ENCODE measurements at places on chromosomes 2 and 18.

GRCh38 chr2:195721042-195721441 lies 64.0 kb downstream of the SLC39A10 start:
- no peak for DNase-seq

GRCh38 chr2:24831221-24832072 lies 38.2 kb downstream of the CENPO start:
- no peak for DNase-seq

DNA sequence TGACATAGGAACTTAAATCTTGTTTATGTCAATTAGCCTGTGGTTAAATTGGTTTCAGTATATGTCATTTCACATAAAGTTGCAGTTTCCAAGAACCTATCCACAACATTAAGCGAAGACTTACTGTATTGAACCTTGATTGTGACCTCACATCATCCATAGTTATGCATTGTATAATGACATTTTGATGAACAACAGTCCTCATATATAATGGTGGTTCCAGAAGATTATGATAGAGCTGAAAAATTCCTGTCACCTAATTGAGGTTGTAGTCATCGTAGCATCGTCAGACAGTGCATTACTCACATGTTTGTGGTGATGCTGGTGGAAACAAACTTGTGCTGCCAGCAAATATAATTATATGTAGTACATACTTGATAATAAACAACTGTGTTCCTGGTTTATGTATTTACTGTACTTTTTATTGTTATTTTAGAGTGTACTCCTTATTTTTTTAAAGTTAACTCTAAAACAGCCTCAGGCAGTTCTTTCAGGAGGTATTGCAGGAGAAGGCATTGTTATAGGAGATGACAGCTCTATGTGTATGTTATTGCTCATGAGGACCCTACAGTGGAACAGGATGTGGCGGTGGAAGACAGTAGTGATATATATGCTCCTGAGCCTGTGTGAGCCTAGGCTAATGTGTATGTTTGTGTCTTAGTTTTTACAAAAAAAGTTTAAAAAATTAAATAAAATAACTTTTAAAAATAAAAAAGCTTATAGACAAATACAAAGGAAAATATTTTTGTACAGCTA lies 56.6 kb downstream of the UBE2E3 start:
- DNase-seq, result peak; percentile 49

DNA sequence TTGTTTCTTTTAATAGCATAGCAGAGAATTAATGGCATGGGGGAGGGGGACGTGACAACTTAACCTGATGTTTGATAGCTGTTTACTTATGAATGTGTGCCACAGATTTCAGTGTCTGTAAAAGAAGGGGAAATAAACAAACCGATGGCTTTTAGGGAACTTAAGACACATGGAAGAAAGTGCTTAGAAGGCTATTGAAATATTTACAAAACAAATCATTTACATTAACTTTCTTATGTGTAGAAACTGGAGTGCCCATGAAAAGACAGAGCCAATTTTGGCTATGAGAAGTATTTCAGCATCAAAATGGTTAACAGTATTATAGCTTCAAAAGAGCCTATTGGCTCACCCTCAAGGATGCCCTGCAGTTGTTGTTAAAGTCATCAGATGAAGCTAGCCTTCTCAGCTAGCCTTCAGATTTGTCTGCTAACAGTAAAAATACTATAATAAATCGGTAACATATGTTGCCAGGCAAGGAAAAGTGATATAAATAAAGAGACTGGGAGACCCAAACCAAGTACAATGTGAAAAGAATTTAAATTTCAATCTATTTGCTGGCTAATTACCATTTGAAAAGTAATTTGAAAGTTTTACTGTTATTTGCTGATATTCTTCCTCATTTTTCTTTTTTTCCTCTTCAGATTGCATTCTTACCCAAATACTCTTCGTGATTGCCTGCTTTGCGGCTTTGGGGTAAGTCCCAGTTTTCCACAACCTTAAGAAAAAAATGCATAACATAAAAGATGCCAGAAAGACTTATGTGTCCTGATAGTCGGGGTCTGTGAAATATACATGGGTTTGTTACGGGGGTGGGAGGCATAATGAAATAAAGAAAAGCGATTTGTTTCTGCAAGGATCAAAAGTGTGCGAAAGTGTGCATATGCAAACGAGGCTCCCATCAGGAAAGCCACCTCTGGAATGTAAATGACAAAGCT lies 256.4 kb downstream of the MEIS1 start:
- DNase-seq, result peak; percentile 9

DNA sequence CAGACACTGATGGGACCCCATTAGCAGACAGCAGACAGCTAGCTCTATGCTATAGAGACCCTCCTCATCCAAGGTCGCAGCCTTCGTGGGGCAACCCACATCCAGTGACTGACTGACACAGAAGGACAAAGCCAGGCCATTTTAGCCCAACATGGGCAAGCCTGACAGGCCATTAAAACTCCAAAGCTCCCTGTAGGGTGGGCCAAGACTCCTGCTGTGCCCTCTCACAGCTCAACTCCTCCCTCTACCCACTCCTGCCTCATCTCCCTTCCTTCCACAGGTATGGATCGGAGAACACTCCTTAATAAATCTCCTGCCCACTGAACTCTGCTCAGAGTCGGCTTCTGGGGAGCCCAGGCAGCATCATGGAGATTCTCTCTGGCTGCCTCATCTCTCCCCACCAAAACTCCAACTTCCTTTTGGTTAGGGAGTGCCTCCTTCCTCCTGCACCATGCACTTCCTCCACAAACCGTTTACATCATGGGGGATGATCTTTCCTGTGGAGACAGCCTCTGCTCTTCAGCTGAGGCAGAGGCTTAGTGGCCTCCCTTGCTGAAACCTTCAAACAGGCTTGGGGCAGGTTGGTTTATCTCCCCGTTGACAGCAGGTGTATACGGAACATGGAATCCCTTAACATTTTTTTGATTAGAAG lies 86.5 kb downstream of the ACTR3 start:
- no peak for DNase-seq

DNA sequence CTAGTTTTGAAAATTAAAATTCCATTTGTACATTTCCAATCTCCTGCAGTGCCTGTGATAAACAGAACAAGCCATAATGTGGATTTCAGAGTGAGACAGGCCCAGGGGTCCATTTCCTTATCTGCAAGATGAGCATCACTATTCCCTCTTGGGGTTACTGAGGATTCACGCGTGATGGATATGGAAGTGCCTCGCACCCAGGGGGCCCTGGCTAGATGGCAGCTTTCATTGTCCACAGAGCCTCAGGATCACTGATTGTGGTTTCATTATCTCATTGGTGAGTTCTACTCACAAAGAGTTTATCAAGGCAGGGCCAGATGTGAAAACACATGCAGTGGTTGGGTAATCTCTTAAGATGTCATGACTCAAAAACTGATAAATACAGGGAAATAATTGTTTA lies 11.6 kb downstream of the CNGA3 start:
- no peak for DNase-seq

GRCh38 chr2:112690853-112691401 lies 29.9 kb upstream of the NT5DC4 start:
- DNase-seq, result no peak

GRCh38 chr2:75459565-75460310 lies 101.0 kb downstream of the EVA1A start:
- DNase-seq, result peak; percentile 86

DNA sequence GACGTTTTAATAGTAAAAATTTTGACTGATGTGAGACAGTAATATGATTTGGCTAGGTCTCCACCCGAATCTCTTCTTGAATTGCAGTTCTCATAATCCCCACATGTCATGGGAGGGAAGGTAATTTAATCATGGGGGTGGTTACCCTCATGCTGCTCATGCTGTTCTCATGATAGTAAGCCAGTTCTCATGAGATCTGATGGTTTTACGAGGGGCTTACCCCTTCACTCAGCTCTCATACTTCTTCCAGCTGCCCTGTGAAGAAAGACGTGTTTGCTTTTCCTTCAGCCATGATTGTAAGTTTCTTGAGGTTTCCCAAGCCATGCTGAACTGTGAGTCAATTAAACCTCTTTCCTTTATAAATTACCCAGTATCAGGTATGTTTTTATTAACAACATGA lies 327.0 kb upstream of the CDH7 start:
- no peak for DNase-seq

- no peak for DNase-seq
These were observed 993.1 kb downstream of the TSN start for GRCh38 chr2:122748552-122749011.

DNA sequence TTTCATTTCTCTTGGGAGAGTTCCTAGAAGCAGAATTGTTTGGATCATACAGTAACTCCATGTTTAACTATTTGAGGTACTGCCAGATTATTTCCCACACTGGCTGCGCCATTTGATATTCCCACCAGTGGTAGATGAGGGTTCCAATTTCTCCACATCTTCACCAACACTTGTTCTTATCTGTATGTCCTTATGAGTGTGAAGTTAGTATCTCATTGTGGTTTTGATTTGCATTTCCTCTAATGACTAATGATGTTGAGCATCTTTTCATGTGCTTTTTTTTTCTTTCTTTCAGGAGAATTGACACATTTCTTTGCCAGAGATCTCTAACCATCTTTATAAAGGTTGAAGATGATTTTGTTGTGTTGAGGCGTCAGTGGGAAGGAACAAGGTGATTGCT lies 4.1 kb upstream of the MGAT5 start:
- DNase-seq, result no peak

DNA sequence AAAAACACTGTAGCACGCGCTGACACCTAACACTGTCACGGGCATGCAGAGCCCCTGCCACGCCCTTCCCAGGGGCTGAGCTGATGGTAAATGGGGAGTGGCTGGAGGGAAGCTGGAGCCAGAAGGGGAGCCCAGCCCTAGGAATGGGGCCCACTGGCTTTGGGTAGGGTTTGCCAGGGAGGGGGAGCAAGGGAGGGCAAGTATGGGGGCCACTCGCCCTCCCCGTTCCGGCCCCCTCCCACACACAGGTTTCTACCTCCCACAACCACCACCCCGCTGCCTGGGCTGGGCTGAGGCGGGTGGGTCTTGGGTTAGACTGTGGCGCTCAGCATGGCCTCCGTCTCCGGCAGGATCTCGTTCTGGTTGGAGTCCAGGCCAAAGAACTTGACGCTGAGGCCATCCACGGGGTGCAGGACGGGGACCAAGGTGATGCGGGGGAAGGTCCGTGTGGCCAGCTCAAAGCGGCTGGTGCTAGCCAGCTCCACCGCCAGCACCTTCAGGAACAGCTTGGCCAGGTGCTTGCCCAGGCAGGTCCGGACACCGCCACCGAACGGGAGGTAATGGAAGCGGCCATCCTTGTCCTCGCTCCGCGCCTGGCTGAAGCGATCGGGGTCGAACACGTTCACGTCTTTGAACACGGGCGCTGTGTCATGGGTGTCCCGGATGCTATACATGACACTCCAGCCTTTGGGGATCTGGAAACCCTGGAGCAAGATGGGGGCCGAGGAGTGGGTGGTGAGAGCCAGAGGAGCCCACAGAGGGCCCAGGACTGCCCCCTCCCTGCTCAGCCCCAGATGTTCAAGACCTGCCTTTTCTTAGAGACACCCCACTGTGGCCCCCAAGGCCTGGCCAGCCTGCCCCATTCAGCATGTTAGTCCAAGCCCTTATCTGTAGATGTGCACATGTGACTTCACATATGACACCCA lies 15.5 kb downstream of the CYP26B1 start:
- no peak for DNase-seq

DNA sequence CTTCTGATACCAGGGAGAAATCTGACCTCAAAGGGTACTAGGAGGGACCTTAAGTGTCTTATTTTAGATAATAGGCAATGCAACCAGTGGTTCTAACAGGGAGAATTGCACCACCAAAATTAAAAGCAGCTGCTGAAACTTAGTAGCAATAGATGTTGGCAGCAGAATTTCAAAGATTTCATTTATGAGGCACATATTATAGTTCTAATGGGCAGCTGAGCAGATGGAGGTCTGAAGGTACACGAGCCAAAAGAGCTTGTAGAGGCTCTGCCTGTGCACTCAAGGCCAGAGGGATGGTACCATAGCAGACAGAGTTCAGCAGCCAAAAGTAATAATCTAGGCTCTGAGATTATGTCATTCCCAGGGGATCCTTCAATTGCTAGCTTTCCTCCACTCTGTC lies 87.3 kb upstream of the NCKAP5 start:
- no peak for DNase-seq

GRCh38 chr2:138676619-138677021 lies 103.6 kb downstream of the NXPH2 start:
- no peak for DNase-seq

GRCh38 chr18:7919565-7919964 lies 352.4 kb downstream of the PTPRM start:
- DNase-seq, result no peak

GRCh38 chr2:75192496-75192895 lies 6.8 kb downstream of the TACR1 start:
- DNase-seq, result no peak

DNA sequence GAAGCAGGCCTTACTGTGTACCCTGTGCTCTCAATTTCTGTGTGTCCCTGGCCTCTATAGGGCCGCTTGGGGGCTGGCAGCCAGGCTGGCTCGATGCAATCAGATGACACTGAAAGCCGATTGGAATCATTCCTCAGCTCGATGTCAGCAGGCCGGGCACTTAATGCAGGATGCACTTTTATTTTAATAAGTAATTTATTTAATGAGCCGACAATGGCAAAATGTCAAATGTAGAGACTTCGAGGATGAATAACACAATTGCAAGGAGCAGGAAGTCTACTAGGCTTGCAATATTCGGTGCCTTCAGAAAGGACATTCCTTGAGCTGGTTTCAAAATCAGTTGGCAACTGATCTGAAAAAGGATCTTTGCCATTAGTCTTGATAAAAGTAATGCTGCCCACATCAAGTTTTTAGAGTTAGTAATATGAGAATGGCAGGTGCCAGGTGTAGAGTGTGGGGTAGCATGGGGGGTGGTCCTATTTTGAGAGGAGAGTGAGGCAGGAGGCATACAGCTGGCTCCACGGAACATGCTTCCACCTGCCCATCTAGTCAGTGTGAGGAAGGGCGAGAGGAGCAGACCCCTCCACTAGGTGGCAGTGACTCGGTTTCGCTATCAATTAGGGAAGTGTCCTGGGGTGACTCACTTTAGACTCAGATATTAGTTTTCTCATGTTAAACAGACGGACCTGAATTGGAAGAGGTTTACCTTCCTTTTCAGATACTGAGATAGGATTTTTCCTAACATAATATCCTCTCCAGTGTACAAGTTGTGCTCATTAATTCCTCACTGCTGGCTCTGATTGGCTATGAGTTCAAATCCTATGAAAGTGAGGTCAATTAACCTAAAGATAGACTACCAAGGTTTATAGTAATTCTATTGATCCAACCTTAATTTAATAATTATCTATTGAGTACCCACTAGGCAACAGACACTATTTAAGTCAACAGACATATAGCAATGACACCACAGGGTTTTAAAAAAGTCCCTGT lies 80.9 kb downstream of the NABP1 start:
- DNase-seq, result no peak

- no peak for DNase-seq
These were observed 2.6 kb downstream of the MAB21L4 start for GRCh38 chr2:240893363-240893844.

DNA sequence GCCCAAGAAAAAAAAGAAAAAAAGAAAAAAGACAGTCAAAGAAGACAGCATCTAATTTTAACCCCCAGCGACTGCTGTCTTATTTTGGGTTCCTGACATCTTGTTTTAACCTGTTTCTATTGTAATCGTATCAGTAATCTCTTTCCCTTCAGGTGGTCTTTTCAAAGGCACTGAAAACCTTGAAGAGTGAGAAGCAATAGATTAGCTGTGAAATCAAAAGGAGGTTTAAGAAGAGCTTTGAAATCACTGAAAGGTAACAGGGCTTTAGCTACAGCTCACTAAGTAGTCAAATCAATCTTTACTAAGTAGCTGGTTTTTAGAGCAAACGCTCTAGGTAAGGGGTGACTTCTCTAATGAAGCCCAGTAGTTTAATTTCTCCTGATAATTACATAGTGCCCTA lies 5.4 kb upstream of the TANC1 start:
- no peak for DNase-seq

All from astrocyte of the cerebellum (primary cell).